Dermis blood vessel endothelial cell (primary cell): ENCODE measurements at places on chromosomes 4 and X. TPM values are rescaled to one million over a fixed set of nuclear protein-coding genes. Genes with fewer than 3 reads are reported as not detected.

DNA sequence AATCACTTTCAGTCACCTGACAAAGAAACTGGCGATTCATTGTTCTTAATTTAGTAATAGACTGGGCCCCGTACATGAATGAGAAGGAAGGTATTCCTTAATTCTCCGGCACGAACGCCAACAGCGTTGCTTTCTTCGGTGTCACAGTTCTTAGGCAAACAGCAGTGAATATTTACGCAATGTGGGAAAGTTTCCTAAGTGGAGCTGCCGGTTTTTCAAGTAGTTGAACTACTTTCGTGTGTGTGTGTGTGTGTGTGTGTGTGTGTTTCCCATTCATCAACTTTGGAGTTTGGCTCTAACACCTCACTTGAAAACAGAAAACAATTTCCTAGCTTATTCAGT lies 651 bp downstream of the NXT2 start:
- DNase-seq: no peak

GRCh38 chrX:12866451-12867377 lies at the start of gene TLR7:
TSS of gene TLR7 (plus strand) at chrX:12867072. CDS start at chrX:12867579, 507 bp downstream.
- no peak for DNase-seq

- DNase-seq: no peak
These were observed 60.2 kb downstream of the FAM193A start for GRCh38 chr4:2596611-2597010.

DNA sequence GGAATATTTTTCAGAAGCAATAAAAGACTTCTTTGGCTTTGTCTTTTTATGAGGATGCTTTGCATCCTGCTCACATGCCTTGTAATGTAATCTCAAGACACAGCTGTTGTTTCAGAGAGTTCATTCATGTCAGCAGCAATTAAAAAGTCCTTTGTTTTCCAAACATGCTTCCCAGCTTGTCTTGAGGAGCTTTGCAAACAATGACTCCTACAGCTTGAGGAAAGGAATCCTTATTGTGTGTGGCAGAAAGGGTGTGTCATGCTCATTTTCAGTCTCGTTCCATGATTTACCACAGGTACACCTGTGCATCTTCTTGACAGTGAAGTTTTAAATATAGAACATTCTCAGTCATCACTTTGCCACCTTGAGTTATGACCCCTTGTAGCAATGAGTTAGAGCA lies 139.2 kb upstream of the AADAT start:
- DNase-seq: no peak

- DNase-seq: peak; percentile 0
These were observed at the start of gene PABPC4L for GRCh38 chr4:134201216-134202161. TSS of gene PABPC4L (minus strand) at chr4:134201789. CDS start at chr4:134201019, 770 bp downstream.

DNA sequence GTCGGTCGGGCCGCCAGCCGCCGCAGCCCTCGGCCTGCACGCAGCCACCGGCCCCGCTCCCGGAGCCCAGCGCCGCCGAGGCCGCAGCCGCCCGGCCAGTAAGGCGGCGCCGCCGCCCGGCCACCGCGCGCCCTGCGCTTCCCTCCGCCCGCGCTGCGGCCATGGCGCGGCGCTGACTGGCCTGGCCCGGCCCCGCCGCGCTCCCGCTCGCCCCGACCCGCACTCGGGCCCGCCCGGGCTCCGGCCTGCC lies 213 bp downstream of the NFKB1 start:
- DNase-seq: no peak

DNA sequence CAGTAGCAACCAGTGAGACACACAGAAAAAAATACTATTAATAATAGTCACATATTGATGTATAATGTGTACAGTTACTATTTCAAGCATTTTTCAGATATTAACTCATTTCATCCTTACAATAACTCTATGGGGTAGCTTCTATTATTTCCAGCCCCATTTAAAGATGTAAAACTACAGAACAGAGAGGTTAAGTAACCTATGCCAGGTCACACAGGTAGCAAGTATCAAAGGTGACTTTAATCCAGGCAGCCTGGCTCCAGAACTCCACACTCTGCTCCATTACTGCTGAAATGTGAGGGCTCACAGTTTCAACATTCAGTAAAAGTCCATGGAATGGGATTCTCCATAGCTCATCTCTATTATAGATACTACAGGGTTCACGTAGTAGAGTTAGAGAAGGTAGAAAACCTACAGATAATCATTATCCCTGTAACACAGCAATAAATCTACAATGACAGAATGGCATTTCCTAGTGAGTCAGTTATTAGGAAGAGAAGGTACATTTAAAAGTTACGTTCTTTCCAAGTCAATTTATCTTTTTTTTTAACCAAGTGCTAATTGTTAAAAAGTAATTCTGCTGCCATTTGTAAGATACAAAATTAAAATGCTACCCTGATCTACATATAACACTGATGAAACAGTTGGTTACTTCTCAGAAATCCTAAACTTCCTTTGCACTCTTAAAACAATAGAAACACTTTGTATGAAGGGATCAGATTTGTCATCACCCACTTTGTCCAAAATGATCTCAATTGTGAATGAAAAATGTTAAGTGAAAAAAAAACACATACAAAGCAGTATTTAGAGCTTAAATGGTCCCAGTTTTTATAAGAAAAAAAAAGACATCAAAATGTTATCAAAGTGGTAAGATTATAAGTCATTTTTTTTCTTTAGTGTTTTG lies 18.7 kb downstream of the RELL1 start:
- DNase-seq: peak; percentile 61

DNA sequence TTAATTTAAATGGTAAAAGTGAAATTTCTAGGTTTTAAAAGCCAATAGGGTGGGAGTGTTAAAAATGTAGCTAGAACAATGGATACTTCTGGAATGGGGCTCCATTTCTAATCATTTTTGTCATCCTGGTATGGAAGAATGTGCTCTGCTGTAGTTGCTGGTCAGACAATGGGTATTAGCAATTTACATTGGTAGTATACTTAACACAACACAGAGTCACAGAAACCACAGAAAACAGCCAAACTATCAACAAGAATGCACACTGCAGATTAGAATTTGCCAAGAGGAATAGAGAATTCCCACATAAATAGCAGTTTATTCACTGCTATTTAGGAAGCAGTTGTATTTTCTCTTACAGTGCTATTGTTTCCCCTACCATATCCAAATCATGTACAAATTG lies 319.6 kb downstream of the PPP3CA start:
- DNase-seq: no peak

SOWAHB gene
- total RNA-seq: under 0.01 TPM in 1 of 2 replicates, not detected in the other

FGFBP1 gene
- total RNA-seq: not detected in 2 replicates

TSPAN7 gene
- total RNA-seq: 25.2 and 28.4 TPM in 2 replicates

FAAH2 gene
- total RNA-seq: 0.51 and 1.1 TPM in 2 replicates

LRIT3 gene
- total RNA-seq: 0.05 and 0.17 TPM in 2 replicates
